Gastrocnemius medialis (tissue), 4 donors: ENCODE measurements at places on chromosomes 7 and 10. TPM values are rescaled to one million over a fixed set of nuclear protein-coding genes. Genes with fewer than 3 reads are reported as not detected.

Gene PLXNA4
- 0.53 TPM for total RNA-seq

Gene SFTPA1
- not detected for total RNA-seq

Gene CCDC3
- total RNA-seq = 18.1 TPM

Gene AKR1D1
- total RNA-seq = not detected

Gene CPXM2
- total RNA-seq = 2.0 TPM

Gene CRHR2
- total RNA-seq = not detected

Gene SHTN1
- 0.90 TPM for total RNA-seq

Gene SPDYE16
- not detected for total RNA-seq

Gene TMEM229A
- not detected for total RNA-seq

Gene HOGA1
- 0.92 TPM for total RNA-seq

Gene OR2A42
- total RNA-seq = not detected

Gene SEMA3D
- not detected for total RNA-seq

Gene FEZF1
- not detected for total RNA-seq

Gene ITGA8
- 5.8 TPM for total RNA-seq

Gene PLPP4
- total RNA-seq = not detected

Gene HMX3
- total RNA-seq = not detected

Gene R3HCC1L
- 10.8 TPM for total RNA-seq

Gene COL26A1
- not detected for total RNA-seq

Gene MLLT10
- 26.6 TPM for total RNA-seq

Gene TMEM196
- total RNA-seq = not detected

Gene TAS2R39
- total RNA-seq = not detected

Gene ASIC3
- 2.2 TPM for total RNA-seq

Gene SFTPA2
- not detected for total RNA-seq

Gene PDZD7
- total RNA-seq = not detected

Gene FAM13C
- total RNA-seq = 6.0 TPM

Gene GBX1
- 0.58 TPM for total RNA-seq

Gene C7orf33
- not detected for total RNA-seq

Gene SH2D4B
- not detected for total RNA-seq

Gene AKR1C8
- not detected for total RNA-seq

Gene ADRA2A
- total RNA-seq = 0.31 TPM

Gene SKIDA1
- not detected for total RNA-seq

Gene PTPRE
- total RNA-seq = 2.2 TPM

Gene H2BK1
- not detected for total RNA-seq

Gene VWA2
- total RNA-seq = not detected

Gene NME8
- total RNA-seq = not detected

Gene SAMD9L
- 1.8 TPM for total RNA-seq

Gene EPHB6
- 2.5 TPM for total RNA-seq

Gene C10orf105
- total RNA-seq = not detected

Gene EPO
- not detected for total RNA-seq

Gene SLC13A1
- total RNA-seq = not detected

Gene TAS2R4
- total RNA-seq = 0.09 TPM

Gene LAMTOR4
- 128 TPM for total RNA-seq
